NCI-H1417 (cell line): ENCODE measurements at places on chromosomes 2 and 18.

DNA sequence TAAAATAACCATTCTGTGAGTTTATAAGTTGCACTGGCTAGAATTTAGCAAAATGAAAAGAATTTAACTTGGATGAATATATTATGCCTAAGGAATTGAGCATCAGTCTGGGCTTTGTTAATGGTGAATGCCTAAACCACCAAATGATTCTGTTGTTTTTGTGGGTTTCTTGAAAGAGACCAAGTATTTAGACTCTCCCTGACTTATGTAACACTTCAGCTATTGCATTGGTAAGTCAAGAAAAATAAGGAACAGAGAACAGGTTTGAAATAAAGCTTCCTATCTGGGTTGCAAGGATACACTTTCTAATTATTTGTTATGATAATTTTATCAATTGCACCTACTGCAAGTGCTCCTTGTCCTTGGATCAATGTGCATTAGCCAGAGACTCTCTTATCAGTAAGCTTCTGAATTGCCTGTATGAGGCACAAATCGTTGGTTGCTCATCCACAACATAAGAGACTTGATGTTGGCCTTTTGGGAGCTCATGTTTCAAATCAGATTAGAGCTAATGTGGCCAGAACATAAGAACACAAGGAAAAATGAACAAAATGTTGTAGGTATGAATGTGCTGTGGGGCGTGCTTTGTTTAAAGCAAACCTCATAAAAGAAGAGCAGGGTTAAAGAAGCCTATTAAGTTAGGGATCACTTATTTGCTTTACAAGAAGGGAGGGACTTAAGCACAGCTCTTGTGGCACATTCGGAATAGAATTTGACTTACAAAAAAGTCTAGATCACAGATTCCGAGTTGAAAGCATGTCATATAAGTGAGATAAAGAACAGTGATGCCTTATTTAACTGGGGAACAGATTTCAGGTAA, 37.2 kb downstream of the PRKCE start:
- no peak for DNase-seq

DNA sequence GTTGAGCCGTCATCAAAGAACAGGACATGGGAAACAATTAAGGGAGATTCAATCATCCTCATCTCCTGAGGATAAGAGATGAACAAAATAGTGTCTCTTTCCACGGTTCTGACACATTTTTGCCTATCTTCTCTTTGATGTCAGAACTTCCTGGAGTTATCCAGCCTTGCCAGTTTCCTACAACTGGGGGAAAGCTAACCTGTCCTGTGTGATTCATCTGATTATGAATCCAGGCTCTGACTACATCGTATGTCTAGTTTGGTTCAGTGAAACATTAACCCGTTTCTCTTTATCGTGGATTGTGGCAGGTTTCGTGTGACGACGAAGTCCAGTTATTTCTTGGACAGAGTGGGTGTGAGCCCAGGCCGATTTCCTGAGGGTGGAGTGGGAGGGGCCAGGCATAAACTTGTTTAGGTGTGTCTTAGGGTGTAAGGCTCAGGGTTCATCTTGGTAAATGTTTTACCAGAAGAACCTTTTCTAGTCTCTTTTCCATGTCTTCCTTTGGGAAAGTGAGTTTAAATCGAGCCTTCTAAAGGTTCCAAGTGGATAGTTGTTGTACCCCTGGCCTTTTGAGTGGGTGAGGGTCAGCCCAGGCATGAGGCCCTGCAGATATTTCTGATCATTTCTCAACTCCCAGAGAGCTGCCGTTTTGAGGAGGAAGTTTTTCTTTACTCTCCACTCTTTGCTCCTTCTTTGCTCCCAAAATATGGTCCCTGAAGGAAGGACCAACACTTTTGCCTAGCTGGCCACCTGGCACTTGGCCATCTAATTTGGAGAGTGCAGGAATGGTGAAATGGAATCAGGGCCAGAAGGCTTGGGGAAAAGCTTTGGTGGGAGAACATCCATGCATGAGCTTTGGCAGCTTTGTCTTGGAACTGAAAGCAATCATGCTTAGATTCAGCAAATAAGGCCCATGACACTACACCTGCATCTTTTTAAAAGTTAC, 50.4 kb upstream of the FZD5 start:
- no peak for DNase-seq

- DNase-seq: no peak
Observed at GRCh38 chr18:75064513-75064905, 144.4 kb downstream of the PTGR3 start.

GRCh38 chr18:63994783-63995399, 25.0 kb downstream of the SERPINB8 start:
- DNase-seq: peak; percentile 31
